Esophagus squamous epithelium (tissue), 5 donors: ENCODE measurements at places on chromosomes 7 and 10.

DNA sequence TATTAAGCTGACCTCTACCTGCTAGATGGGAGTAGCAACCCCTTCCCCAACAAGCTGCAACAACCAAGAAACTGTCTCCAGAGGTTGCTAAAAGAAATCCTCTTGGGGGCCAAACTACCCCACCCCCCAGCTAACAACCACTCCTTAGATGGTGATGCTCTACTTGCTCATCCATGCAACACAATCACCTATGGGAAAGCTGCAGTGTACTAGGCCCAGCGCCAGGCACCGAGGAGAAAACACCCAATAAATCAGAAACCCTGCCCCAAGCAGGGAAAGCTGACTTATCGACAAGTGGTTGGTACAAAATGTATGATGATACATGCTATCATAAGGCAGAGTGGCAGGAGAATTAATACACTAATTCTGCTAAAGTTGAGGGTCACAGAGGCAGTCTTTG, 17.3 kb downstream of the SLC25A13 start:
- no peak for DNase-seq

DNA sequence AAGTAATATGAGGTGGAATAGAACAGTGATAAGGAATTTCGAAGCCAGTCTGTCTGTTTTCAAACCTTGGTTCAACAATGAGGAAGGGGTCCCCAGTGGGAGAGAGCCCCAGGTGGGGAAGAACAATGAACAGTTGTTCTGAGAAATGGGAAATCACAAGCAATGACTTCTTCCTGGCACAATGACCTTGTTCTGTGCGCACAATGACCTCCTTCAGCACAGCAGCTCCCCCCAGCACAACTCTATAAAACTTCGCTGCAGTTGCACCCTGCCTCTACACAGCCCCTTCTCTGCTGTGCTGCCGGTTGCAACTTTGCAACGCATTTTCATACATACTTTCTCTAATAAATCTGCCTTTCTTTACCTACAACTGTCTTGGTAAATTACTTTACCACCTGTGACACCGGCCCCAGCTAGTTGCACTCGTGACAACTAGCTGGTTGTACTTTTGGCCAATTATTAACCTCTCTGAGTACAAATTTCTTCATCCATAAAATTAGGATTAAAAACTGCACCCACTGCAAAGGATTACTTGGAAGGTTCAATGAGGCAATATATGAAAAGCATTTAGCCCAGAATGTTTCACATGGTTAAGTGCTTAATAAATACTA, 40.5 kb downstream of the ASB4 start:
- DNase-seq = no peak

GRCh38 chr7:39602351-39602750, 21.0 kb upstream of the RALA start:
- no peak for DNase-seq

GRCh38 chr7:11009631-11010030, 36.0 kb downstream of the PHF14 start:
- no peak for DNase-seq

DNA sequence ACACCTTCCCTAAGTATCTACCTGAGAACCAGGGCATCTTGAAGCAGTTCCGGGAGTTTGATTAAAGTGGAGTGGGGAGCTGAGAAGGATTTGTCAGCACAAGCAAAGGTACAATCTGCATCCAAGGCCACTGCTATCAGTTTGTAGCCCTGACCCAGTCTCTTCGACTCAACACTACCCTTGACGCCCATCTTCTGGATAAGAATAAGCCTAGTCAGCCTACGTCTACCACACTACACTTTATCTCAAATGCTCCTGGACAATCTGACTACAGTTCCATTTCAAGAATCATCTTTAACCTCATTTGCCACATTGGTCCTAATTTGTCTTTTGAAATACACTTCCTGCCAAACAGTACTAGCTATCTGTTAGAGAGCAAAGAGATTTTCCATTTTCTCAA, 134.1 kb upstream of the C1GALT1 start:
- no peak for DNase-seq

DNA sequence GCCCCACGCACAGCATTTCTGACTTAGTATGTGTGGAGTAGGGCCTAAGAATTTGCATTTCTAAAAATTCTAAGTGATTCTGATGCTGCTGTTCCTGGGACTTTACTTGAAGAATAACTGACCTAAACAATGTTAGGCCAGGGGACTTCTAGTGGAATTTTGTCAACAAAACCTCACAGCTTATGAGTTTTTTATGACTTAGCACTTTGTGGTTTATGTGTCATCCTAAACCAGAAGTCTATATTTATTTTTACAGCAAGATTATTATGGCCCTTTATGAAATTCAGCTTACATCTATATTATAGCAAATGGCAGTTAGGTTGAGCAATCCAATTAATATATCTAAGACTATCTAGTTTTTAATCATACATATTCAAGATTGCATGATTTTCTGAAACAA, 24.6 kb upstream of the BET1 start:
- DNase-seq = no peak

DNA sequence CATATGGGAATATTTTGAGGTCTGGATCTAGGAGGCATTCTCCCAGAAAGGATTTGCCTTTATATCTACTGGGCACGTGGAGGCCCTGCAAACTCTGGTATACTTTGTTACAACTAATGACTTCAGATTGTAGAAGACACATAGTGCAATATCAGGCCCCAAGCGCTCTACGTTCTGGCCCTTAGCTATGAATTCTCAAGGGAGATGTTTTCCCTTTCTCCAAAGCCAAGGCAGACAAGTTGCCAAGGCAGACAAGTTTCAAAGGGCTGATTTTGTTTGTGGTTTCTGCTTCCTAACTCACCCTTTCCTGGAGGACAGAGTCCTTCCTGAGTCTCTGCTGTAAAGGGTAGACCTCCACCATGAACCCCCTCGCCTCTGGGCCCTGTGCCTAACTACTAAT, 99.4 kb upstream of the CTTNBP2 start:
- no peak for DNase-seq

DNA sequence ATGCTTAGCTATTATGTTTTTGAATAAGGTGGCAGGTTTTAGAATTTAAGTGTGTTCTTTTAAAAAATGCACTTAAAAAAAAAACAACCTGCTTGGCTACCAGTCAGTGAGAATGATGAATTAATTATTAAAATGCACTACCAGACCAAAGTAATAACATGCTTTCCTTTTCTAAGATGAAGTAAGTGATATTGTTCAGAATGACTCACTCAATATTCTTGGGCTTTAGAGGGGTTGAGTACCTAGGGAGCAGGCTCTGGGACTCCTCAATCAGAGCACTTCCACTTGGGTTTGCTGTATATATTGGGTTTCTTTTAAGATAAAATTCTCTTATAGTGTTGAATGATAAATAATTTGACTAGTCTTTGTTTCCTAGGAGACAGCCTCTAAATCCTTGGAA, 8.6 kb downstream of the STAM start:
- DNase-seq = no peak
